ENCODE measurements at places on chromosomes 3 and 15.
A peak's percentile ranks its signal among the peaks of the same experiment; 100 is the strongest.

DNA sequence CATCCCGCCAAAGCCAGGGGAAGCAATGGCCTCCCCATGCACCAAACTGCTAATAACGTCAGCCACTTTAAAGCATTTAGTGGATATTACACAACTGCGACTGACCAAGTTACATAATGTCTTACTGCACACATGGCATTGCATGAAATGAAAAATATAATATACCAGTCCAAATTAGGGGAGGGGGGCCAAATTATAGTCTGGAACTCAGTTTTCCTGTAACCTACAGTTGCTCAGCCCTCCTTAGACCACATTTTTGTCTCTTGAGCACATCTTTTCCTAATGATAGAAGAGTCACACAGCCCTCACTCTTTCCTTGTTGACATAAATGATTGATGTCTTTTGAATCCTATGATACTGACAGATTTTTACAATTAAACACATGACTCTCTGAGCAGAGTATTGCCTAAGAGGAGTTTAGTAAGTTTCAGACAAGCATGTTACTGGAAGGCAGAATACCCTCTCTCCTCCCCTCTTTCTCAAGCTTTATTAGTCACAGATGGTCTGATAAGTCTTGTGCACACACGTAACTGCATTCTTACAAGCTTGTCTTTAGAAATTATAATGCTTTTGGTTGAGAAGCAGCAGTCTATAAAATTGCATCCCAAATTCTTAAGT is 1.1 kb upstream of the PLD1 start:
- no peak for DNase-seq

GRCh38 chr15:29611057-29611456 is 211.2 kb downstream of the TJP1 start:
- no peak for DNase-seq

DNA sequence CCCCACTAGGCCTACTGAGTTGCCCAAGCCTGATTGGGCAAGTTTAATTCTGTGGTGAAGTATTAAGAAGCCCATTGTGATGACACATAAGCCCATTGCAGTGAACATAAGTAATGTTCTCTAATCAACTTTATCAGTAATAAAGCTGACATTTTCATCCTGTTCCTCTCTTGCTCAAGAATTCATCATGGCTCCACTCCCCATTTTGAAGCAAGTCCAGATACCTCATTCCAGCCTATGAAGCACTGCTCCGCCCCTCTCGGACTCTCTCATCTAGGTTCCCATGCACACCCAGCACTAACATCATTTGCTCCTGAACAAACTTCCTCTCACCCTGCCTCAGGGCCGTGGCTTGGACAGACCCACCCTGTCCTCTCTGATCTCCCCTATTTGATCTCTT is 10.5 kb downstream of the SHF start:
- DNase-seq: no peak

- DNase-seq: no peak
These were observed 241.5 kb upstream of the WNT5A start for GRCh38 chr3:55728461-55729100.

- peak; percentile 46 for DNase-seq
These were observed 74.3 kb upstream of the VGLL4 start for GRCh38 chr3:11717768-11718636.

DNA sequence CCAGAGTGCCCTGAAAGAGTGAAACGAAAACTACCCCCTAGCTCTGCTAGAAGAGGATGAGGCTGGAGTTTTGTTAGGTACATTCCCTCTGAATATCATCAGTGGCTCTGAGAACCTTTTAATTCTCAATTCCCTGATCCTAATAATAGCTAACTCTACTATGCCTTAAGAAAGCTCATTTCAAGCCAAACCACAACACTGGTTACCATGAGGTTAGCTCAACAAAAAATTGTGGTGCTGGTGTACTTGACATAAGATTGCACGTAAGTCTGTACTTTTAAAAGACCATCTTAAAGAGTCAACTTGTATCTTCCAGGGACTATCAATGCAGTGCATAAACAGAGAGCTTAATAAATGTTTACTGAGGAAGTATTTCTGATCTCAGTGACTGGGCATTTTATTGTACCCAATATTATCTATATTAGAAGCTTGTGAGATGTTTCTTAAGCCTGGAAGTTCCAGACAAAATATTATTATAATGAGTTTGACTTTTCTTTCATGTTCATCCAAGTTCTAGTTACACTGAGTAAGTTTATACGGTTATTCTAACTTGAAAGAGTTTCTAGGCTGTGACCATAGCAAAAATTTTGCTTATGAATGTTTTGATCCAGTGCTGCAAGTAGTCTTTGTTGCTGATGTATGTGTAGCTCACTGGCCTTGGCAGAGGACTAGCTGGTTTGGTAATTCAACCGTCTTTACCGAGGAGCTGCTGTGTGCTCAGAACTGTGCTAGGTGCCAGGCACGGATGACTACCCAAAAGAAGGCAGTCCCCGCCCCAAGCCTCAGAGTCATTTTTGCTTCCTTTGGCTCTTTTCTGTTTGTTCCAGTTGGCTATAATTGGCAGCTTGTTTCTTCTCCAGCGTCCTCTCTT is 334.4 kb upstream of the TRIM42 start:
- no peak for DNase-seq

DNA sequence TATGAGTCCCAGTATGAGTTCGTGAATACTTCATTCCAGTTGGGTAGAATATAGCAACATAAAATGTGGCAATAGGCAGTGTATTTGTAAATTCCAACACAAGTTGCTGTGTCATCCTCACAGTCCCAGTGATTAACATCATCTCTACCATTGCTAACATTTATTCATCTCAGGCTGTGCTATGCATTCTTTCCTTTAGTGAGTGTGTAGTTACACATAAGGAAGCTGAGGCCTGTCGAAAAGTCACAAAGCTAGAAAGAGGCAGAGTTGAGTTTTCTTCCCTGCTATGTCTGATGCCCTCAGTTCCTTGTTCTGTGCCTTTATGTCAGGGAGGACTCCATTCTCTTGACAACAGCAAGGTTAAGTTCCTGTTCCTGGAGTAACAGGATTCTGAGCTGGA is 96.4 kb downstream of the FNDC3B start:
- no peak for DNase-seq

DNA sequence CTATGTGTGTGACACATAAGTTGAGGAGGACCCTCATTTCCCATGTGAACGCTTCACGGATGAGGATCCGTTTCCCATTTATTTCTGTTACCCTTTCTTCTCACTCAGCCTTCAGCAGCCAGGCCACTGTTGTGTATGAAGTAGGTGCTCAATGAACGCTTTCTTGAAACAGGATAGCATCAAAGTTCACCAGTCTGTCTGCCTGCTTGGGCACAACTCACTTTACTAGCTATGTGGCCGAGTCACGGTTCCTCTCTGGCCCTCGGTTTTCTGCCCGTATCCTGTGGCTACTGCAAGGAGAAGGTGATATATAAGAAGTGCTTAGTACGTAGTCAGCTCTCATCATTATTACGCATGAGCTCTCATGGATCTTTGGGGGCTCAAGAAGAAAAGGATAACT is 22.4 kb downstream of the ACSBG1 start:
- DNase-seq: no peak

DNA sequence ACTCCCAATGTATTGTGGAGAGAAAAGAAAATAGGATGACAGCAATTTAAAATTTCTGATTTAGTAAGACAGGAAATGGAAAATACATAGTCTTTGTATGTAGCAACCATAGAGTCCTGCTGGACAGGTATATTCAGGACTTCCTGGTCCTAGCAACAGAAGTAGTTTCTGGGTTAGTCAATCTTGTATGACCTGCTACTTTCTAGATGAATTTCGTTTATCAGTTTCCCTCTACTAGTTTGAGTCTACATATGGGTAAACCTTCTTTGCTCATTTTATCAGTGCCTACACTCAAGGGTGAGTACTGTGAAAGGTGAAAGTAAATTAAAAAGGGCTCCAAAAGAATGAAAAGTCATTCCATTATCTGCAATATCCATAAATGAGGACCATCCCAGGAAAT is 309.8 kb downstream of the UNC13C start:
- DNase-seq: no peak

DNA sequence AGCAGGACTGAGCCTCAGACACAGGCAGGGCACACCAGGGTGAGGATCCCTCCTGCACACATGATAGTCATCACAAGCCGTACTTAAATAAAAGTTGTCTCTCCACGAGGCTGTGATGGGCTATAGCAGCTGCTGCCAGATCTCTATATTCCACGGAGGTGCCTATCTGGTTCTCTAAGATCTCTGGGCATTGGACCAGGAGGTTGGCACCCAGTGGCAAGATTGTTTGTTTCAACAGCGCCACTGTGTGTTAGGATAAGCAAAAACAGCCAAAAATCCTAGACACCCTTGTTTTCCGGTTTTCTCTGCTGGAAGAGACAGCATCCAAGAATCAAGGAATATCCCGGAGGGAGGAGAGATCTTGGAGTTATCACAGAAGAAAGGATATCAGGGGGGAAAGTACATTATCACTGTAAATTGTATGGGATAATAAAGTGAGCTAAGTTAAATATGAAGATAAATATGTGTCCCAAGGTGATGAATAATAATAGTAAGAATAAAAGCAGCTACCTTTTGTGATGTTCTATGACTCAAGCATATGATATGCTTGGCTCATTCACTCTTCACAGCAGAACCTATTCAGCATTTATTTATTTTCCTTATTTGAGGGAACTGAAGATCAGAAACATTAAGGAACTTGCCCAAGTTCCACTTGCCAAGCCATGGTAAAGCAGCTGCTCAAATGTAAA is 90.6 kb upstream of the AKAP13 start:
- DNase-seq: peak; percentile 59

GRCh38 chr3:184135149-184135910 is at the start of gene EIF2B5:
Gene EIF2B5, plus strand, starts transcription at chr3:184135358. Its CDS starts 28 bp downstream, at chr3:184135386.
- peak; percentile 96 for DNase-seq

DNA sequence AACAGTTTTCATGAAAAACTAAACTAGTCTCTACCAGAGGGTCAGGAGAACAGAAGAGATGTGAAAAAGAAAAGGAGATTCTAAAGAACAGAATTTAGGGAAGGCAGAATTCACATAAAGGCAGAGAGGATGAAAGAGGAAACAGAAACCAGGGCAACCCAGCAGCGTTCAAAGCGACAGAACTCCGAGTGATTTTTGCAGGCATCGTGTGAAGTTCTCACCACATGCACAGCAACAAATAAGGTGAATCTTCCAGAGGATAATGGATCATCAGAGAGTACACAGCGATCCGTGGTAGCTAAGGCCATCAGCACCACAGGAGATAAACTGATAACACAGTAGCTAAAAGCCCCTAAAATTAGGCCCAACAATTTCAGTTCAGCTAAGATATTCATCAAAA is 250.8 kb upstream of the THBS1 start:
- no peak for DNase-seq

DNA sequence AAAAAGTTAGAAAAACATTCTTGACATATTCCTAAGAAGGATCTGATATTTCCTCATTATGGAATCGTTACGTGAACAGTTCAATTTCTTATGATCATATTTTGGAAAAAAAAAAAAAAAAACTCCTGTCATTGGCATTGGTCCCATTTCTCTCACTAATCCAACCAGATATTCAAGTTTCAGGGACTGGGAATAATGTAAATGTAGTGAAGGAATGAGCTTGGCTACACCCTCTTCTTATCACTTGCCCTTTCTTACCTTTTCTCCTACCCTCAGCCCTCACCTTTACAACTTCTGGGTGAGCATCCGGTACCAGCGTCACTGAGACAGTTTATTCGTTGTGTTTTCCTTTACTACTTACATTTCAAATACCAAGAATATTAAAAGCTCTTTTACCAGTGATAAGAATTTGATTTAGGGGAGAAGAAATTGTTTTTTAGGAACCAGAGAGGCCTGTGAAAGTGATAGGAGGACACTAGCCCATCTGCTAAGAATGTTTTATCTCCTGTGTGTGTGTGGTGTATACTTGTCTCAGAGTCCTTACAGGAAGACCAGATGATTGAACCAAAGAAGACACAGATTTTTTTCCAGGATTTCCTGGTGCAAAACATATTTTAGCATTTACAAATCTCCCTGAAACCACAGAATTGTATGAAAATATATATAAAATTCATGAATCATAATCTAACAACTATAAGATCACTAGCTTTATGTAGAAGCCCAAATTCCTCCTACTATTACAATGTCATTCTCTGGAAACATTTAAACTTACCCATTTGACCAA is 946.7 kb downstream of the ZPLD1 start:
- DNase-seq: no peak

DNA sequence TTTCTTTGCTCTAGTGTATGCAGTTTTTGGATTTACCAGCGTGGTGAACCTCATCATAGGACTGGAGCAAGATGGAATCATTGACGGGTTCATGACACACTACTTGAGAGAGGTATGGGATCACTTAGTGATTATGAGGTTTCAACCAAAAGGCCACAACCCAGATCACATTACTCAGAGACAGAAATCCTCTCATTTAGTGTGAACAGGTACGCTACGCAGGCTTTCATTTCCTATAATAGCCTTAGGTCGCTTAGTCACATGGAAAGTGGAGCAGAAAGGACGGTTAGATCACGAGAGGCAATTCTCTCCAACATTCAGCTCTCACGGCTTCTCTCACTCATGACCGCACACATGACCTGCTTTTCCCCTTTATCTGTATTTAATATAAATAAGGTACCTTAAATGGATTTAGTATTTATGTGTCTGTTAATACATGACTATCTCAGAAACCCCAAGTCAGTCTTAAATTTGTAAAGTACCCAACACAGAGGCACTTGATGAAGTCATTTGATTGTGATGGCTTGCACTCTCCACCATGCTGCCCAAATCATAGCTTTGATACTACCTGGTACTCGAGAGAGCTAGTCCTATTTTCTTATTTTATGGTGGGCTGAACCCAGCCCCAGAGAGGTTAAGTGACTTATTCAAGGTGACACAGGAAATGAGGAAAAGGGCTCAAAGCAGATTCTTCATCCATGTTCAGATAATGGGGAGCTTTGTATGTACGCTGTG is 8.6 kb downstream of the TM6SF1 start:
- no peak for DNase-seq

DNA sequence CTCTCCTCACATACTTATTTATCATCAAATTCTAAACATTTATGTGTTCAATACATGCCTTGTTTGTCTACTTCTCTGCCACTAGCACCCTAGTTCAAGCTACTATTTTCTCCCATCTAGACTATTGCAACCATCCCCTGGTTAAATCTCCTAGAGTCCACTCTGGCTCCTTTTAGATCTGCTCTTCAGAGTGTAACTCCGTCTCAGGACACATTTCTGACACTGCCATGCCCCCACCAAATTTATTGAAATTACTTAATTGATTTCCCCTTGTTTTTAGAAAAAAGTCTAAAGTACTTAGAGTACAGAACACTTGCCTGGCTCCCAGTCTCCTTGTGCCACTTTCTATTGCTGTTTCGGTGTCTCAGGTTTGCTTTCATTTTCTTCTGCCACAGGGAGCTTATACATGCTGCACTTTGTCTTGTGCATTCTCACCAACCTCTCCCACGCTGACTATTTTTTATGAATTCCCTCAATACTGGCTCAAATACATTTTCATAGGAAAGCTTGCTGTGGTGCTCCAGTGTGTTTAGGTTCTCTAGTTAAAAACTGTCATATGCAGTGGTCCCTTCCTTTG is 792.3 kb downstream of the DIPK2A start:
- no peak for DNase-seq

GRCh38 chr15:74889883-74890664 is at the start of gene MPI:
Gene MPI, plus strand, starts transcription at chr15:74890042. Its CDS starts 32 bp downstream, at chr15:74890074.
- peak; percentile 91 for DNase-seq
